ENCODE measurements at places on chromosomes 7 and 10.
A peak's percentile ranks its signal among the peaks of the same experiment; 100 is the strongest.

- no peak for DNase-seq
These were observed 405.0 kb upstream of the ZMIZ1 start for GRCh38 chr10:78663721-78664120.

GRCh38 chr7:30633223-30633622 is 38.5 kb downstream of the GARS1 start:
- no peak for DNase-seq

DNA sequence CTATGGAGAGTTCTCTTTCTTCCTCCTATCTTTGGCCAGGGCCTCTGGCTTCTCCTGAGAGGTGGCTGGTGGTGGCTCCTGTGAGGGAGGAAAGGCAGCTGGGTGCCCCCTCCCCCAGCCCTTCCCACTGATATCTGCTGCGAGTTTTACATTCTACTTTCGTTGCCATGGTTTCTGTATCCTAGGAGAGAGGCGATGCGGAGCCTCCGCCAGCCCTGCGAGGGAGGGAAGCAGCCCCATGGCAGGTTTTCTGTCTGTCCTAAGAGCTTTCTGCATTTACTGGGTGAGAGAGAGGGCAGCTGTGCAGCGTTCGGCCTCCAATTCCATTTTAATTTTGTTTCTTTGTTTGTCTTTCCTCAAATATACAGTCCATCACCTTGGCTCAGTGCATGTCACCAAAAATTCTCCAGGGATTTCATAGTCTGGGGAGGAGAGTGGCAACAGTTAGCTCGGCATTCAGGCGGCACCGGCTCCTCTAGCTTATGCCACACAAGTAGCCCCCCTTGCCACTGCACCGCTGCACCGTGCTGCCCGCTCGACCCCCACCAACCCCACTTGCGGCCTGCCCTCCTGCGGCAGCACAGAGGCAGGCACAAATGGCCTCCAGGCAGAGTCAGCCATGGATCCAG is 20.4 kb downstream of the DNAJB12 start:
- no peak for DNase-seq

GRCh38 chr7:43721193-43721806 is 8.0 kb downstream of the COA1 start:
- DNase-seq, result no peak

- DNase-seq, result no peak
These were observed 453 bp upstream of the GALNT17 start for GRCh38 chr7:71131256-71132126.

- DNase-seq, result no peak
These were observed 606.2 kb downstream of the PCDH15 start for GRCh38 chr10:54194806-54195205.

- peak; percentile 33 for DNase-seq
These were observed 110.3 kb upstream of the LANCL2 start for GRCh38 chr7:55254596-55255495.

GRCh38 chr10:51343391-51343790 is 269.1 kb downstream of the PRKG1 start:
- DNase-seq, result no peak

GRCh38 chr7:107982918-107983389 is 20.0 kb downstream of the LAMB1 start:
- no peak for DNase-seq

GRCh38 chr7:120684463-120684862 is 173.5 kb downstream of the TSPAN12 start:
- DNase-seq, result no peak

GRCh38 chr7:70233776-70234175 is 635.5 kb downstream of the AUTS2 start:
- DNase-seq, result no peak

- no peak for DNase-seq
These were observed 229.3 kb upstream of the KLF14 start for GRCh38 chr7:130963339-130963738.

GRCh38 chr10:31557854-31558253 is 238.8 kb downstream of the ZEB1 start:
- no peak for DNase-seq

DNA sequence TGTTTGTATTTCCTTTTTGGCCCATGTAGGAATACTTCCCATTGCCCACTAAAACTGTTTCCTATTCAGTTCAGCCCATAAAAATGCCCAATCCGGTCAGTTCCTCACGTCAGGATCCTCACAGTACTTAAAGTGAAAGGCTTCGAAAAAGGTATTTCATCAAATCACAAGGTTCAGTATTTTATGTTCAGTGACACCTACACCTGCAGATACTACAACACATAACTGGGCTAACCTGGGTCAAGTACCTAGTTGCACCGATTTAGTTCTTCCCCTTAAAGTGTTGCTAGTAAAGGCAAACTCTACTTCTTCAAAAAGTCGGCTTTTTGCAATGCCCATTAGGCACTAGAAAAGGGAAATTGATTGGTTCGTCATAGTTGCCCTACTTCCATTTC is 1.1 kb downstream of the SNX13 start:
- DNase-seq, result no peak

DNA sequence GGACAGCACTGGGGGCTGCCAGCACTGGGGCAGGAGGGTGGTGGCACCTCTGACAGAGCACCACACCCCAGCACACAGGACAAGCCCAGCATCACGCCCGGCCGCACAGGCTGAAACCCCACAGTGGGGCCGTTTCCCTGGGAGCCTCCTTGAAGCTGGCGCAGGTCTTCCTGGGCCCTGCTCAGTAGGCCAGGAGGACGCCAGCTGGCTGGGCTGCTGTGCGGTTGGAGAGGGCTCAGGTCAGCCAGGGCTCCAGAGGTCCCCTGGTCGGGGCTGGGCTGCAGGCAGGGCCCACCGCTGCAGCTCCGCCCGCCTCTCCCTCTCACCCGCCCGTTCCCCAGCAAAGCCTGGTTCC is 137.3 kb downstream of the TCERG1L start:
- no peak for DNase-seq

DNA sequence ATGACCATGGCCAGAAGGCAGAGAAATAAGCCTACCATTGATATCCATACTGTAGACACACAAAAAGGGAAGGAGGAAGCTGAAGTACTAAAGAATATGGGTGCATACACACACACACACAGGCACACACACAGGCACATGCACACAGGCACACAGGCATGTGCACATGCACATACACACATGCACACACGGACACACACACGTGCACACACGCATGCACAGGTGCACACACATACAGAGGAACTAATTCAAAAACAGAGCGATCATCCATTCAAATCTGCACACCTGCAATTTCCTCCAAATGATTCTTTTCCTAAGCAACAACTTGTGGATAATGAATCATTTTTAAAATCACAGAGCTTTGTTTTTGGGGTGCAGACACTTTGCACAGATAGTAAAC is 166.7 kb upstream of the ADARB2 start:
- no peak for DNase-seq

- DNase-seq, result no peak
These were observed 112.1 kb downstream of the CUL2 start for GRCh38 chr10:34978080-34978479.

GRCh38 chr10:124614003-124614659 is 130.0 kb downstream of the FAM53B start:
- no peak for DNase-seq

DNA sequence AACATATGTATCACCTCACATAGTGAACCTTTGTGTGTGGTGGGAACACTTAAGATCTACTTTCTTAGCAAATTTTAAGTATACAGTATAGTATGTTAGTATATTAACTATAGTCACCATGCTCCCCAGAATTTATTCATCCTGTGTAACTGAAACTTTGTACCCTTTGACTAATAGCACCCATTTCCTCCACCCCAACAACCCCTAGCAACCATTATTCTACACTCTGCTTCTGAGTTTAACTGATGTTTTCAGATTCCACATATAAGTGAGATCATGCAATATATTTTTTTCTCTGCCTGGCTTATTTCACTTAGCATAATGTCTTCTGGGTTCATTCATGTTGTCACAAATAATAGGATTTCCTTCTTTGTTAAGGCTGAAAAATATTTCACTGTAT is 6.9 kb upstream of the VWDE start:
- no peak for DNase-seq

- DNase-seq, result no peak
These were observed 12.2 kb downstream of the PLAC9 start for GRCh38 chr10:80144696-80145131.

DNA sequence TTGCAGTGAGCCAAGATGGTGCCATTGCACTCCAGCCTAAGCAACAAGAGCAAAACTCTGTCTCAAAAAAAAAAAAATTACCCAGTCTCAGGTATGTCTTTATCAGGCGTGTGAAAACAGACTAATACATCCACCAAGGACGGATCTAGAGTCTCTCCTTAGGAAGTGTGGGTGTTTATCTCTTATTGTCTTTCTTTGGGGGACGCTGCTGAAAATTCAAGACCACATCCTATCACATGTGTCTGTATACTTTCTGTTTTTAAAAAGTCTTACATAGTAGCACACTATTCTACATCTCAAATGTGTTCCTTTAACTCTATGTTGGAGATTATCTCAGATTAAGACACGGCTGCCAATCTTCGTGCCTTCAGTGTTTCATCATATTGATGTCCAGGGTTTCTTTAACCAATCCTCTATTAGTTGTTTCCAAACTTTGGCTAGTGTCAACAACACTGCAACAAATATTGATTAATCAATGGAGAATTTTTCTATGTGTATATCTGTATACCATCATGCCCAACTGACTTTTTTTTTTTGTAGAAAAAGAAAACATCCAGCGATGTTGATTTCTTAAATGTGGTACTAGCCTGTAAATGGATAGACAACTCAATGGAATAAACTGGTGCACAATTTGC is 92.3 kb upstream of the KDM7A start:
- no peak for DNase-seq

DNA sequence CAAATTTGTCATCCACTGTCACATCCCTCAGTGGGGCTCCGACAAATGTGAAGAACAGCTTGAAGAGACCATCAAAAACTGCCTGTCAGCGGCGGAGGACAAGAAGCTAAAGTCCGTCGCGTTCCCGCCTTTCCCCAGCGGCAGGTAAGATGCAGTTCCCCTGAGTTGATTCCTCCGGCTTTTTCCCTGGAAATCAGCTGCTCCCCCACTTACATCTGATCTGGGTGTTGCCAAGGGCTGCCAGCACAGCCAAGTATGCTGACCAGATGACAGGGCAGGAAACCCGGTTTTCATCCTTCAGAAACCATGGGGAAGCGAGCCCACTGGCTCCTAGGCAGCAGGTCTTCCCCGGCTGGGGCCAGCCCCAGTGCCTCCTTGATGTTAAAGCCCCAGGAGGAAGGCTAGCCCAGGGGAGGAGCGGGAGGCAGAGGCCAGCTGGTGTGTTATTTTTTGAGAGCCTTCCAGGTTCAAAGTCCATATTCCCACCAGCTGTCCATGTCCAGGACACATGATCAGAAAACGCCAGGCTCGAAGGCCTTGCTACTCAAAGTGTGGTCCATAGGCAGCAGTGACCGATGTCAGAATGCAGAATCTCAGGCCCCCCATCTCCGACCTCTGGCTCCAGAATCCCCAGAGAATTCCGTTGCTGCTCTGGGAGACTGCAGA is 23.4 kb downstream of the AIFM2 start:
- DNase-seq, result no peak

- no peak for DNase-seq
These were observed 510.3 kb downstream of the CNTNAP2 start for GRCh38 chr7:146626912-146627311.

DNA sequence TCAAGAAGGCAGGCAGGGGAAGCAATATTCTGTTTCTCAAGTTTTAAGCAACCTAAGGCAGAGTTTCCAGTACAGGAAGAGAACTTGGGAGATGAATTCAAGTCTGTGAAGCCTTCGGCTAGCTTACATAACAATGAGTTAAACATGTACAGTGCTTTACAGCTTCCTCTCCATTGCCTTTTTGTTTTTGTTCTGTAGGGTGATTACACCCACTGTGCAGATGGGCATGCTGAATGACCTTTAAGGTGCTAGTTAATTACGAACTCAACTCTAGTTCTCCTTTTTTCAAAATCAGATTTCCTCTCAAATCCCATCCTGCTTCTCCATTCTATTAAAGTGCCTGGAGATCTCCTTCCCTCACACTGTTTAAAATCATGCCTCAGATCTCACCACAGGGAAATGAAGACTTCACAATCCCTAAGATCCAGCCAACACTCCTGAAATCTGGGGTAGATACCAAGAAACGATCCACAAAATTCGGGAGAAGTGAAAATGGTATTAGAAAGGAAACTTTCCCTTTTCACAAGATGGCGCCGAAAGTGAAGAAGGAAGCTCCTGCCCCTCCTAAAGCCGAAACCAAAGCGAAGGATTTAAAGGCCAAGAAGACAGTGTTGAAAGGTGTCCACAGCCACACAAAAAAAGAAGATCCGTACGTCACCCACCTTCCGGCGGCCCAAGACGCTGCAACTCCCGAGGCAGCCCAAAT is 16.8 kb upstream of the MSMB start:
- DNase-seq, result no peak

GRCh38 chr10:121734589-121735045 is 136.4 kb upstream of the FGFR2 start:
- DNase-seq, result no peak

DNA sequence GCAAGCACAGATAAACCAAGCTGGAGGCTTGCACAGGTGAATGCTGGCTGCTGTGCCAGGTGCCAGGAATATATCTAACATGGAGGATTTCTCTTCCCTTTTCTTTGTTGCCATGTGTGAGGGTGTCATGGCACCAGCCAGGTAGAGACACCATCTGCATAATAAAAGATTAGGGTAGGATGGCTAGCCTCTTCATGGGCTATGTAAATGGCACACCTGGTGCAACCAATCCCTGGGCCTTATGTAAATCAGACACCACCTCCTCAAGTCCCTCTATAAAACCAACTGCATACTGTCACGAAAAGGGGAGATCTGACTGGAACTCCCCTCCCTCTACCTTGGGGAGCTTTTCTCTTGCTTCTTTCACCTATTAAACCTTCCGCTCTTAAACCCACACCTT is 322.5 kb upstream of the POM121L12 start:
- no peak for DNase-seq

GRCh38 chr10:89738551-89739209 is 37.3 kb downstream of the KIF20B start:
- no peak for DNase-seq

DNA sequence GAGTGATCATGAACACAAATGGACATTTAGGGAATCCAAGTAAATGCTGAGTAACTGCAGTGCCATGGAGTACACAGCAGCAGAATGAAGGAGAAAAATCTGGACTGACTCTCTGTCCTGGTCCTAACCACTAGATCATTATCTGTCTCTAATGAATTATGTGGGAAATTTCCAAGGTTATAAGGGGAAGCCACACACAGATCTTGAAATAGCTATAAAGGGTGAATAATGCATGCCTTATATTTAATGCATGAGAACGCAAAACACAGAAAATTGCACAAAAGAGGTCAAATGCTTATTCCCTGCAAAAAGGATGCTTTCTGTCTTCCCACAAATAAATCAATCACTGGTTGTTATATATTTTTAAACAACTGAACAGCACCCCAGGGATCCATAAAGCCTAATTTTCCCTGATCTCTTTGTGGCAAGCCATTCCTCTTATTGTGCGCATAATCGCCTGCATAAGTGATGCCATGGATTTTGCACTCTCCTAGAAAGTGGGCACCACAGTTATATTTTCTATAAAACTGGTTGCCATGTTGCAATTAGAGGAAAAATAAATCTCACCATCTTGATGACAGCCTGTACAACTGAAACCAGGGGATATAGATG is 201.8 kb downstream of the XPNPEP1 start:
- DNase-seq, result no peak

Data from effector memory CD4-positive, alpha-beta T cell (primary cell).